HL-60 (cell line): ENCODE measurements at places on chromosomes 2 and 18.

GRCh38 chr2:183998797-183999190, 599.5 kb upstream of the ZNF804A start:
- DNase-seq, result no peak

GRCh38 chr2:64666810-64667438, 13.2 kb upstream of the SERTAD2 start:
- DNase-seq, result no peak

GRCh38 chr2:199405241-199405640, 52.5 kb downstream of the SATB2 start:
- no peak for DNase-seq

DNA sequence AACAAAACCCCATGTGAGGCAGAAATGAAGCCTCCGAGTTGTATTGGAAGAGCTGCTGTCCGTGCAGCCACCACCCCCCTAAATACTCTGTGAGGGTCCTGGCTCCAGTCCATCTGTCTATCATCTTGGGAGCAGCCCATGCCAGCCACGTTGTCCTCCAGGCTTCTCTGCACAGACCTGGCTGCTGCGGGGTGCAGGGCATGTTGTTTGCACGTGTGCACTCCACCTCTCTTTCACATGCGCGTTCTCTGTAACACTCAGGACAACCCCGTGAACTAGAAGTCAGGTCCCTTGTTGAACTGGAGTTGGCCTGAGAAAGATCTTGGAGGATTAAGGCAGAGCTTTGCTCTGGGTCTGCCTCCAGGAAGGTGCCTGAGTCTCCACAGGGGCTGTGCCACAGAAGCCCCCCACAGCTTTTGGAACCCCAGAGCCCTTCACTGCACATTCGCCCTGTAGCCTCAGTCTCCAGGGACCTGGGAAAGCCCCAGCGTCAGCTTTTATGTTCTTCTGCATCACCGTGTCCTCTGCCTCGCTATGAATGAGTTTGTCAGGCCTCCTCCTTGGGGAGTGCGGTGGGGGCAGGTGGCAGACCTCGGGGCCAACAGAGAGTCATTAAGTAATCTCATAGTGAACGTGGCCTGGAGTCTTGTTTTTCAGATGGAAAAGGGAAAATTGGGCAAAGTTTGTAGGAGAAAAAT, 16.6 kb downstream of the RTP5 start:
- DNase-seq, result no peak

DNA sequence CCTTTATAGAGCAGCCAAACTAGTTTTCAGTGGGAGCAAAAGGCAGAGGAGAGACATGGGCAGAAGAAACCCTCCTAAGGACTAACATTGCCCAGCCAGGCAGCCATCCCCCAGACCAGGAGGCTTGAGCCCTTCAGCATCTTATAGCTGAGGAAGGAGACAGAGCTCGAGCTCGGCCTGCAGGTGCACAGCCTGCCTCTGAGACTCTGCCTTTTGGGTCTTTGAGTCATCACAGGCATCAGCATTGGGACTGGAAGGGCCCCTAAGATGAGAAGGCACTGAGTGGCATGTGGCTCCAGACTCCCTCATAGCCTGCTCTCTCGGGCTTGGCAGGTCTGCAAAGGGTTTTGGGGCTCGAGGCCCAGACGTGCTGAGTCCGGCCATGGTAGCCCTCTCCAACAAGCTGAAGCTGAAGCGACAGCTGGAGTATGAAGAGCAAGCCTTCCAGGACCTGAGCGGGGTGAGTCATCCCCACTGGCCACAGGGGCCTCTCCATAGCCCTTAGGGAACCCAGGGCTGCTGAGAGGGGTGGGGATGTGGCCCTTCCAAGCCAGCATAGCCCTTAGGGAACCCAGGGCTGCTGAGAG, 84.1 kb downstream of the EPAS1 start:
- DNase-seq, result no peak
